ENCODE measurements at places on chromosomes 16 and 17.
A peak's percentile ranks its signal among the peaks of the same experiment; 100 is the strongest.

- DNase-seq, result no peak
These were observed 242.6 kb upstream of the CIBAR2 start for GRCh38 chr16:85354686-85355514.

- no peak for DNase-seq
These were observed 96.2 kb downstream of the RTN4RL1 start for GRCh38 chr17:1928976-1929375.

DNA sequence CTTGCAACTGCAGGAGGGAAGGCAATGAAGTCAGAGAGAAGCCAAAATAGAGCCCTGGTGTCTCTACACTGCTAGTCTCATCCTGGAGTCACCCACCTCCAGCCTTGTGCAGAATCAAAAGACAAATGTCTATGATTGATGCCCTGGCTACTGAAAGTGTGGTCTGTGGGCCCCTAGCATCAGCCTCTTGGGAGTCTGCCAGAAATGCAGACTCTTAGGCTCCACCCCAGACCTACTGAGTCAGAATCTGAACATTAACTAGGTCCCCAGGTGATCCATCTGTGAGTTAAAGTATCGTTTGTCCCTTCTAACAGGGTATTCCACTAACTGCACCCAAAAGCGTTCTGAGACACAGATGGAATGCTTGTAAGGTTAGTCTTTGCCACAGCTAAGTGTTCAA is 21.2 kb downstream of the EARS2 start:
- DNase-seq, result no peak

DNA sequence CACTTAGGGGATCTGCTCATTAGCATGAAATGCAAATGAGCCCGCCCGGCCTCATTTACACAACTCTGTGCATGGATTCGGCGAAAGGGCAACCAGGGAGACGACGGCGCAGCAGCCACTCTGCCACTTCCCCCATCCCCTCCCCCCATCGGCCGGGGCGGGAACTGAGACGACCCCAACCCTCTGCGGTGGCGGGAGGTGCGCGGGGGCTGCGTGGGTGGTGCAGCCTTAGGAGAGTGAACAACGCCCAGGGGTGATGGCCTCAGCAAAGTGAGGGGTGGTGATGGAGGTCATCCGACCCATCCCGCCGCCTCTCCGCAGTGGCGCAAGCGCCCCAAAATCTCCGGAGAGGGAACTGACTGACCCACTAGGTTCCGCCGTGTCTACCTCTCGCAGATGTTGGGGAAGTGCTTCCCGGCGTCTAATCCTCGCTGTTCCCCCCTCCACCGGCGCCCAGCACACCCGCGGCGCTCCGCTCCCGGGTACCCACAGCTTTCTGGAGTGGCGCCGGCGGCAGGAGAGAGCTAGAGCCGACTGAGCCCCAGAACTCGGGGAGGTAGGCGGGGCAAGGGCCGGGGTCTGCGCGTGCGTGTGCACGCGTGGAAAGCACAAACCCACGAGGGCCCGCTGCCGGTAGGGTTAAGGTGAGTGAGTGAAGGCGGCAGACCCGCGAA is 1.4 kb upstream of the CACNA1G start:
- no peak for DNase-seq

- DNase-seq, result no peak
These were observed 3.7 kb upstream of the TMEM231 start for GRCh38 chr16:75559564-75560372.

DNA sequence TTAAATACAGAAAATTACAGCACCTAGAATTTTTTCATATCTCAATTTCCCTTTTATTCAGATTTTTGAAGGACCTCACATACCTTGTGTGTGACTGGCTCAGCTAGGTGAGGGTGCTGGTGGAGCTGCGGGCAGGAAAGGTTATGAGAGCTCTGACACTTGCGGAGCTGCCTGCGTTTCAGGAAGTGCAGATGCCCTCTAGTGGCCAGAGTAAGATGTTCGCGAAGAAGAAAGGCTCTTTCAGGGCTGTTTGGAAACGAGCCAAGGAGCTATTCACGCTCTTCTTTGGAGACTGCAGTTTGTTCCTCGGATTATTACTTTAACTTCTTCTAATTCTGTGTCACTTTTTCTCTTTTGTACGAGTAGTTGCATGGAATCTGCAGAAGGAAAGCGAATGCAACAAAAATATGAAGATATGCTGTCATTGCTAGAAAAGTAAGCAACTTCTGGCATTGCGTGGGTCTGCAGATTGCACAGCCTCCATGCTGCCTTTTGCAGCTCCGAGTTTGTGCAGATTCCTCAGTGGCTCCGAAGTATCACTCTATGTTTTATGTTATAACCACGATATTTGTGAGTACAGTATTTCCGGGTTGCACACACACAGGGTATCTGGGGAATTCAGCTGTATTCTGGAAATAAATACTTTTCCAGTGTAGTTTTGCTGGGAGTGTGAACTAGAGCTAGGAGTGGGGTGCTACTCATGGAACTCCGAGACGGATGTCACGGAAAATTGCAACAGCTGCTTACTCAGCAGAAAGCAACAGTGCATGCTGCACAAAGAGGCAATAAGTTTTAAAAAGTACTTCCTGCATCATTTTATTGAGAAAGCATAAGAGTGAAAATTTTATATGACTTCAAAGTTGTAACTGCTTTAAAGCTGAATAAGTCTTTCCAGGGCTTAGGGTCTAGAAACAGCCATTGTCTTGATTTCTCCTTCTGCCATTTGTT is 46.3 kb downstream of the DNAH9 start:
- no peak for DNase-seq

DNA sequence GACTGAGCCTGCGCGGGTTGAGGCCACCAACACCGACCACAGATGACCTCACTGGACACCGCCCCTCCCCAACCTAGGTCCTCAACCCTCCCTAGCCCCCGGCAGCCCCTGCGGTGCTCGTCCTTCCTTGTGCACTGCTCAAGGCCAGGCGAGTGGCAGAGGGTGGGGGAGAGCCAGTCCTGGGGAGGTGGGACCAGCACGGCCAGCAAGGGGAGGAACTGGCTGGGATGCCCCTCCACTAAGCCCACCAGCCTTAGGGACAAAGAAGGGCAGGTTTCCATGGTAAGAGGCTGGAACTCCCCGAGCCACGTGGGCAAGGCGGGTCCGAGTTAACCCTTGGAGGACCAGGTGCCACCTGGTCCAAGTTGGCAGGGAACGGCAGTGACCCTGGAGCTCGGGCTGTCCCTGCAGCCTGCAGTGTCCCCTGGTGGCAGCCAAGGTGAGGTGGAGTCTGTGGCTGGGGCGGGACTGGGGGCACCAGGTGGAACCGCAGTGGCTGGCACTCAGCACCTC is 9.2 kb downstream of the FSCN2 start:
- DNase-seq, result no peak

DNA sequence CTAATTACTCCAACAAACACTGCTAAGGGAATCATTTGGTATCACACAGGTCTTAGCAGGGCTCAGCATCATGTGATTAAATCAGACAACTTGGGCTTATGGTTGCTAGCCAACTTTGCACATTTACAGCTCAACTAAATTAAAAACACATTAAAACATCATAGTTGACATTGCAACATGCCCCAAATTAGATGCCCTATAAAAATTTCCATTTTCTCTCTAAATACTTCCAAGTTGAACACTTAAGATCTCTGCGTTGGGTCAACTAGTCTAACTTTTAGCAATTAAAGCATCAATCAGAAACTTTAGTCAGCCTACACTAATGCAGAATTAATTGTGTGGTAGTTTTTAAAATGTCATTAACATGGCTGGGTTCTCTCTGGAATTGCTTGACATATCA is 12.1 kb downstream of the DNAJC7 start:
- DNase-seq, result no peak

DNA sequence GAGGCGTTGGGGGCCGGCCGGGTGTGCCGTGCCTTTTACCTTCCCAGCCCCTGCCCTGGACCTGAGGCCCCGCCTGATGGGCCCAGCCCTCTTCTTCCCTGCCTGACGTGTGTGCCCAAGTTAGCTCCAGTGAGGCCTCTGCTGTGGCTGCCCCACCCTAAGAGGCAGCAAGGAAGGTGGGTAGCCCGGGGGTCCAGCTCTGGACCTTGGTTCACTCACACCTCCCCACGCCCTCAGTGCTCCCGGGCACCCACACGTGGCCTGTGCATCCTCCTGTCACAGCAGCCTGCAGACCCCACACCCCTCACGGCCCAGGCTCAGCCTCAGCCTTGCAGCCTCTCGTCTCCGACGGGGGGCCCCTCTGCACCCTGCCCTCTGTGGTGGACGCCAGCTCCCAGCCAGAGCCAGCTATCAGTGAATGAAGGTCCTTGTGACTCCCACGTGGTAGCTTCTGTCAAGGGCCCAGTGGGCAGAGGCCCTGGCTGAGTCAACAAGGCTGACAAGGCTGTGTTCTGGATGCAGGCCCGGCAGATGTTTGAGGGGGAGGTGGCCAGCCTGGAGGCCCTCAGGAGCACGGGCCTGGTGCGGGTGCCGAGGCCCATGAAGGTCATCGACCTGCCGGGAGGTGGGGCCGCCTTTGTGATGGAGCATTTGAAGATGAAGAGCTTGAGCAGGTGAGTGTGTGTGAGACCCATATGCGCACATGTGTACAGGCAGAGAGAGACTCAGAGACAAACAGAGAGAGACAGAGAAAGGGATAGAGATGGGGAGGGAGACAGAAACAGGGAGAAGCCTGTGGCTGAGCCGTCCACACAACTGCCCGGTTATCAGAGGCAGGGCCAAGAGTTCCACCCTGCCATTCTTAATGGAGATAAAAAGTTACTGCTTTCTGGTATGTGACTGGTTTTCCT is 2.8 kb downstream of the FN3K start:
- DNase-seq, result no peak

- no peak for DNase-seq
These were observed 386.7 kb upstream of the ZFHX3 start for GRCh38 chr16:73434621-73435020.

- no peak for DNase-seq
These were observed 14.9 kb downstream of the LIMD2 start for GRCh38 chr17:63685041-63685440.

DNA sequence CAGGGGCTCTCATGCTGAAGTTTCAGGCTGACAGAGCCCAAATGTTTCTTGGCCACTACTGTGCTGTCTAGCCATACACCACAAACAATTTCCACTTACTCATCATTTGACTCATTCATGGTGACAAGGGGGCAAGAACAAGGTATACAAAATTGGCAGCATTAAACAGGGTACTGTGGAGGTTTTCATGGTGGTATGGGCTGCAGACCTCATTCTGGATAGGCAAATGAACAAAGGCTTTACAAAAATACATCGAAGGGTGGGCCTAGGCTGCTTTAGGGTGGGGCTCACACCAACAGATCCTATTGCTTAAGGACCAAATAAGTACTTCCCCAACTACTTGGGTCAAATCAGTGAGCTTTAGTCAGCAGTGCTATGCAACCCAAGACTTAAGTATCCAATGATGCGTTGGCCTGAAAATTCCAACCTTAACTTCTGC is 53.0 kb downstream of the N4BP1 start:
- DNase-seq, result no peak

DNA sequence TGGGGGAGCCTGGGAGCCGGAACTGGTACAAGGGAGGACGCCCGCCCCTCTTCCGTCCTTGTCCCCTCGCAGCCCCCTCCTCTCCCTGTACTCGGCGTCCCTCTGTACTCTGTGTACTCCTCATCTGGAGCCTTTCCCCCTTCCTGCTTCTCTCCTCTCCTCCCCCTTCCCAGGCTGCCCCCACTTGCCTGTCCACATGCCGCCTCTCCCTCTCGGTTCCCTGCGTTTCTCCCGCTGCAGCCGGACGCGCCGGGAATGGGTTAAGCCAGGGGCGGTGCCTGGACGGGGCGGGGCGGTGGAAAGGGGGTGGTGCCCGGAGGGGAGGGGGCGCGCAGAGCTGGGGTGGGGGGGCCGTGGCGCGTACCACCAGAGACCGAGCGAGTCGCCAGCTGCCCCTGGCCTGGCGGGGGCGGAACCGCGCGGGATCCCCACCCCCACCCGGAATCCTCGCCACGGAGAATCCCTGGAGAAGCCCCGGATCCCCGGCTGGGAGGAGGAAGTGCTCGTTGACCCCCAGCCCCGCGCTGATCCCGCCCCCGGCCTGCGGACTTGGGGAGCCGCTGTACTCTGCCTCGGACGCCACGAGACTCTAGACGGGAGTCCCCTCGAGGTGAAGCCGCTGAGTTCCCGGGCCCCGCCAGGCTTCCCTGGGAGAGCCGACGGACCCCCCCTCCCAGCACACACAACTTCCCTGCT is 22.6 kb downstream of the GJD3 start:
- no peak for DNase-seq

GRCh38 chr17:8719291-8720246 is 25.1 kb downstream of the CCDC42 start:
- DNase-seq, result no peak

- DNase-seq, result peak; percentile 21
These were observed 1.6 kb upstream of the WFIKKN2 start for GRCh38 chr17:50833510-50834428.

- no peak for DNase-seq
These were observed 24.1 kb downstream of the NDEL1 start for GRCh38 chr17:8459831-8460230.

DNA sequence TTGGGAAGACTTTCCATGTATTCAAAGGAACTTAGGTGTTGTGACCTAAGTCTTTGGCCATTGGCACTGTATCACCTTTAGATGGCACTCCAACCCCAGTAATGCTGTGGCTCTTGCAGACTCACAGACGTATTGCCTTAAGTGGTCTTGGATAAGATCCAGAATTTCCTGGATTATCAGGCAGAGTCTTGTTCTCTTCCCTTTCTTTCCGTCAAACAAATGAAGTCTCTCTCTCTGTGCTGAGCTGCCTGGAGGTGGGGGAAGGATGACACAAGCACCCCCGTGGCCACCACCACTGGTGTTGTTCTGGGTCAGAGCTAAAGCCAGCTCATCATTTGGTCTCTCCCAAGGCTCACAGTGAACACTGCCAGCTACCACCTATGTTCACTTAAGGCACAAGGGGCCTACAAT is 789.9 kb upstream of the KIF2B start:
- DNase-seq, result no peak

DNA sequence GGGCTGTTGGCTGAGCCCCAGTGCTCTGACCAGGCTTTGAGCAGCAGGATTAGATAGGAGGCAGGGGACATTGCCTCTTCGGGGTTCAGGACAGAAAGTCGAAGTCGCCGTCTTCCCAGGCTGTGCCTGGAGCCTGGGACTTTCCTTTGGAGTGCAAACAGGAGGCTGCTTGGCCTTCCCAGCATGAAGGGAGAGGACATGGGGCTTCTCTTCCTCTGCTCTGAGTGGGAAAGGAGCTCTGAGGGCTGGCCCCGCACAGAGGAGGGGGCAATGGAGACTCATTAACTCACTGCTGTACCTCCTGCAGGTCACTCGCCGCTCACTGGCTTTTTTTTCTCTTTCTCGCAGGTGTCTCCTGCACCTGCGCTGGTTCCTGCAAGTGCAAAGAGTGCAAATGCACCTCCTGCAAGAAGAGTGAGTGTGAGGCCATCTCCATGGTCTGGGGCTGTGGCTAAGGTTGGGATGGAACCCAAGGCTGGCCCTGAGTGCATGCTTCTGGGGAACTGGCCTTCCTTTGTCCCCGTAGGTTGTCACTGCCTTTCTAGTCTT is 642 bp downstream of the MT1F start:
- DNase-seq, result no peak

GRCh38 chr16:12059216-12059769 is 82.8 kb downstream of the SNX29 start:
- DNase-seq, result no peak

DNA sequence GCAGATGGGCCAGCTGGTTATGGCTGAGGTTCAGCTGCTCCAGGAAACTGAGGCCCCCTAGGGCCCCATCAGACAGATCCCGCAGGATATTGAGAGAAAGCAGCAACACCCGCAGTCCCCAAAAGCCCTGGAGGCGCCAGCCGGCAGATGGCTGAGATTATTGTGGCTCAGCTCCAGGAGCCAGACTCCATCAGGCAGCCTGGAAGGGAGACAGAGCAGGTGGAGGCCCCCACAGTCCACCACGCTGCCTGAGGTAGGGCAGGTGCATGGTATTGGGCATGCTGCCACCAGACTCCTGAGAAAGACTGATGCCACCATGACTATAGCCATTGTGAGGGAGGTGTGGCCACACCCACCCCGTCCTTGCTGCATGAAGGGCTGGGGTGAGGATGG is 9.5 kb upstream of the TMEM101 start:
- no peak for DNase-seq
